EH (cell line): ENCODE measurements at places on chromosomes 12 and 14.

DNA sequence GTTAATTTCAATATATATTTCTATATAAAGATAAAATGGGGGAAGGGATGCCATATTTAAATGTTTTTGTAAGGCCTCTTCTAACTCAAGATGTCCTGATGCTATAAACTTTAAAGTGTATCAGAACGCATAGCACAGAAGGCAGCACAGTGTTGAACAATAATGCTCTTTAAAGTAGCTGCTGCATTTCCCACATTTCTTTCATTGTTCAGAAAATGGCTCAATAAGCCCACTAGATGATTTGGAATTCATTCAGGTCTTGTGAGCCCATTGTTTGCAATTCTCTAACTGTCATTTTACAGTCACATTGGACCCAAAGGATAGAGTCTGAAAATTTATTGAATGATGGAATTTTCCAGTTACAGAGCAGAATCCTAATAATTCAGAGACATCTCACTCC lies 64.0 kb upstream of the PCED1B start:
- DNase-seq = no peak

- DNase-seq = peak; percentile 80
Measured at GRCh38 chr12:96862326-96862725, 44.7 kb upstream of the NEDD1 start.

GRCh38 chr12:16524378-16524777 lies 81.6 kb downstream of the LMO3 start:
- no peak for DNase-seq

GRCh38 chr12:80565271-80565670 lies 121.2 kb downstream of the PTPRQ start:
- DNase-seq = peak; percentile 46

DNA sequence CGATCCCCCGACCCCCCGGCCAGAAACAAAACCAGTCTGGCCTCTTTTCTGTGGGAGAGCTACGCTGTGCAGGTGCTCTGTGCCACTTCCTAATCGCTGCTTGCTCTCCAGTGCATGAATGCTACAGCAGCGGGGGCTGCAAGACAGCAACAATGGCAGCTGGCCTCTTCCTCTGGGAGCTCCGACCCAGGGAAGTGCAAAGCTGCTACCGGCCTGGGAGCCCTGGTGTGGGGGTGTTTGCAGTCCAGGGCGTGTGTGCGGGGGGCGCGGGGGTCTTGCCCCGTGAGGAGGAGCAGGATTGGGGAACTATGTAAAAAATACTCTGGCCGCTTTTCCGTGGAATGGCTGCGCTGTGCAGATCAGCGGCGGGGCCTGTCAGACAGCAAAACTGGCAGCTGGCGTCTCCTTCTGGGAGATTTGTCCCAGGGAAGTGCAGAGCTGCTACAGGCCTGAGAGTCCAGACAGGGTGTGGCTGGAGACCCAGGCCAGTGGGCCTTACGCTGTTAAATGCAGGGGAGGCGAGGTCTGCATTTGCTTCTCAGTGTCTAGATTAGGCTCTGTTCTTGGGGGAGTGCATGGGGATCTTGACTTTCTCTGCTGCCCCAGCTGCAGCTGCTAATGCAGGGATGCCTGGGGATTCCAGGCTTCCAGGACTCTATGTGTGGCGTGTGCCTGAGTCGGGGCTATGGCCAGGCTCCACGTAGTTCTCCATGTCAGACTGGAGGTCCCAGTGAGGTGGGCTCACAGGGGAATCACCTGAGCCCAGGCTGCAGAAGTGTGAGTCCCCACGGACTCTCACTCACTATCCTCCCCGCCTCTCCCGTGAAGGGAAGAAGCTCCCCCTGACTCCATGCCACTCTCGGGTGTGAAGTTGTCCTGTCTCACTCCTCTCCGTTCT lies 344.5 kb downstream of the AEBP2 start:
- DNase-seq = no peak

DNA sequence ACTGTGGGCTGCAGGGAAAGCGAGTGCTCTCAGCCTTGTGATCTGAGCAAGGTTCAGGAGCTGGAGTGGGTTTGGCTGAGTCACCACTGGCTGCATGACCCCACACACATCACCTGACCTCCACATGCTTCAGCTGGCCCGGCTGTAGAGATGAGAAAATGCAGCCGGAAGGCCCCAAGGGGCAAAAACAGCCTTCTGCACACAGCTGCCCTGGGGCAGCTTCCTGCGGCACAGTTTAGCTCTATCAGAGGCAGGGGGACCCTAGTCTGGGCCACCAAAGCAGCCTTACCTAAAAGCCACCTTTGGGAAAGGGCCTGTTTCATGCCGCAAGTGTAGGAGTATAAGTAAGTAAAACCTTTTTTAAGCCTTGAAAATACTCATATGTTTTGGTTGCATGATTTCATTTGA lies 123.3 kb downstream of the SSPN start:
- peak; percentile 77 for DNase-seq
